Activated CD8-positive, alpha-beta memory T cell treated with anti-CD3 and anti-CD28 coated beads for 1 hour (primary cell): ENCODE measurements at places on chromosomes 4 and X.

- no peak for DNase-seq
These were observed 13.3 kb upstream of the MID1 start for GRCh38 chrX:10633722-10634121.

GRCh38 chr4:151721466-151721865, 39.3 kb downstream of the GATB start:
- no peak for DNase-seq

DNA sequence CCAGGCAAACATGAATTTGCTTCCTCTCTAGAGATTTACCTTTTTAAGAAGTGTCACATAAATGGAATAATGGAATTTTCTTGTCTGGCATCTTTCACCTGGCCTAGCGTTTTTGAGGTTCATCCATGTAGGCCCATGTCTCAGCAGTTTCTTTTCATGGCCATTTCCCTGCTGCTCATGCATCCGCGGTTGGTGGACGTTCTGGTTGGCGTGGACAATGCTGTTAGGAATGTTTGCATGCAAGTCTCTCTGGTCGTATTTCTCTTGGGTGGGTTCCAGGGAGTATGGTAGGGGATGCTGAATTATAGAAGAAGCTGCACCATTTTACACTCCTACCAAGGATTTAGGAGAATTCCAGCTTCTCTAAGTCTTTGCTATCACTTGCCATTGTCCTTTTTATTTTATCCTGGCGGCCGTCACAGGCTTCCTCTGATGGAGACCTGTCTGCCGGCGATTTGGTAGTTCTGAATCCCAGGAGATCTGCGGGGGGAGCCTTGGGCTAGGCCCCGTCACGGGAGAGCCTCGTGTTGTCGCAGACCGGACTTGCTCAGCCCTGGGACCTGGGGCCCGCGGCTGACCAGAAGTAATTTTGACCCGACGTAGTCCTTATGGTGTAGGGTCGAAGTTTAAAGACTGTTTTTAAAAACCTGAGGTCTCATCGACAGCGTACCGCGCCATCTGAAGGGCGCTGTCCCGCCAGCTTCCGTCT, 56.9 kb upstream of the TADA2B start:
- DNase-seq: no peak

GRCh38 chrX:3415011-3415410, 68.6 kb upstream of the MXRA5 start:
- DNase-seq: no peak

- no peak for DNase-seq
These were observed 36.4 kb upstream of the GPR174 start for GRCh38 chrX:79107891-79108718.

DNA sequence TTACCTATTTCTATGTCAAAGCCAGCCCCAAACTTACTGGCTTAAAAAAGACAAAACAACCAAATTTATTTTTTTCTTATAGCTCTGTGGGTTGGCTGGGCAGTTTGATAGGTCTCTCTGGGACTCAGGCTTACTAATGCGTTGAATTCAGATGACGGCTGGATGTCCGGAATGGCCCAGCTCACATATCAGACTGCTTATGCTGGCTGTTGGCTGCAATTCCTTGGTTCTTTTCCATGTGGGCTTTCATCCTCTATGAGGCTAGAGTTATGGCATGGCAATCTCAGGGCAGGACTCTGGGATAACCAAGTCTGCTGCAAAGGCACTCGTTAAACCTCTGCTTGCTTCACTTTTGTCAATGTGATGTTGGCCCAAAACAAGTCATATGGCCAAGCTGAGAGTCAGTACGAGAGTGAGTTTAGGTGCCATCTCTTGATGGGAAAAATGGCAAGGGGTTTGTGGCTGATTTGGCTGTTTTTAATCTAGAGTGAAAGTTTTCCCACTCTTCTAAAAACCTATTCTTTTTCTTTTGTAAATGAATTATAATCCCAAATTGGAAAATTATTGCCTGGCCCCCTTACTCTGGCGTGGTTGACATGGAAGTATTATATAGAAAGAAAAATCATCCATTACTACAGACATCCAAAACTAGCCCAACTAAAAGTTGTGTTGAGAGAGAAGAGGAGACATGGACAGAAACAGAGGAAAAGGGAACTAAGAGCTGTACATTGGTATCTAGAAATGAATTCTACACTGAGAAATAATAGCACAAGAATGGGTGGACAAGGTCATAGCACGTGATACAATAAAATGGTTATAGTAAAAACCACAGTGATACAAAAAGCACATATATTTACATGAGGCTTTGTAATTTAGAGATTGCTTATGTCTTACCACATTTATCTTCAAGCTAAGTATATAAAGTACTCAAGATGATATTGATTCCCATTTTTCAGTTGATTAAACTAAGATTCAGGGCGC, 6.6 kb downstream of the PRIMPOL start:
- no peak for DNase-seq

DNA sequence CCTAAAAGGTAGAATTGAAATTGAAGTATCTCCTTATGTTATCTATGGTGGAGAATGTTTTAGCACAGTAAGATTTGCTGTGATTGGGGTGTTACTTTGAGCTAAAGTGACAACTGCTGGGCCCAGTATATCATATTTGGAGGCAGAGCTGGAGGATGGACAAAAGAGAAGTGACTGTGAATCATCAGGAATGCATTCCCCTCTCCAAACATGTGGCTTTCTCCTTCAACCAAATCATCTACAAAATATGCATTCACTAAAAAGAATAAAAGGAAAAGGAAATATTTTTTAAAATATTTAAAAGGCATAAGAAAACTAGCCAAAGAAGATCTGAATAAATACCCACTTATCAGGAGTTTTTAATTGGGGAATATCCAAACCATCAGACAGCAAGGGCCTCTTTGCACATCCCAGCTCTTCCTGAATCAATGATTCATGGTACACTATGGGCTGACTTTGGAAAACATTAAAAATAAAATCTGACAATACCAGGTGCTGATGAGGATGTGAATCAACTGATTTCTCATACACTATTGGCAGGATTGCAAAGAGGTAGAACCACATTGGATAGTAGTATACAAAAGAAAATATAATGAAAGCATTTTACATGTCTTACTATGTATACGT, 671.7 kb upstream of the NR3C2 start:
- no peak for DNase-seq

DNA sequence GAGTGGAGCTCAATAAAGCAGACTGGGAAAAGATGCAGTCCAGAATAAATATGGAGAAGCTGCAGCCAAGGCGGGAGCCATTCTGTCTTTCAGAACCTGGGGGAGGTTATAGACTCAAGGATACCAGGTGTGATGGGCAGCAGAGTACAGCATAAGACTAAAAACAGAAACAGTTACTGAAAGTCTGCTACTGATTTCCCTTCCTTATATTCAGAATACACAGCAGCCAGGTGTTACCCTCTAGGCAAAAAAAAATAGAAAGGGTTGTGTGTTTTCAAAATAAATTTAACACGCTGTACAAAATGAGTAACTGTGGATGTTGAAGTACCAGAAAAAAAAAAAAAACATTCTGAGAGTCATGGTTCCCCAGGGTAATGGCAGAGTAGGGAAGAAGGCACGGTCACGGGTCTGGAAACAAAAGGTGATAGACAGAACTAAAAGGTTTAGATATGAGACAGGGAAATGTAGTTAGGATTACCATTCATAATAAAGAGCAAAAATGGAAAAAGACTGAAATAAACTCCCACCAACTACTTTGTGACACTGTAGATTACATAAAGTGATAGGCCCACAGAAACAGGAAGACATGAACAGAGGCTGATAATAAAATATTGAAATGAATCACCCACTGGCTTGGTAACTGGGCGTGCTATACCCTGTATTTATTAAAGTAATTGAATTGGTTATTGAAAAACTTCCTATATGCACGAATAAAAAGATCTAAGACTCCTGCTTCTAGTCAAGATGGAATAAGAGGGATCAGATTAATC, 10.8 kb upstream of the HHIP start:
- DNase-seq: no peak

DNA sequence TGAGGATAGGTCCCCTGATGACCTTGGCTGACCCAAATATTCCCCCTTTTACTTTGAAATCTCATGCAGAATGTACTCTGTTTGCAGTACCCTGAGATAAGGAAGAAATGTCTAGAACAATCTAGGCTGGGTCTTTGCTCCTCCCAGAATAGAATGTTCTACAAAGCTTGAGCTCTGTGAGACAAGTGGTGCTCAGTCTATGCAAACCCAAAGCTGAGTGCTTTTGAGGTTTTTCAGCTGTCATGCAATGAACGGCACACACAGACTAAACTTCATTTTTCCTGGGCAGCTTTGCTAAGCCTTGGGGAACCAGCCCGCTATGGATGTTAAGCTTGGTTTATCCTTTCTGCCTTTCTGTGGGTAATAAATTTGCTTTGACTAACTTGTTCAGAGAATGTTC, 513.6 kb downstream of the FAT4 start:
- DNase-seq: no peak

DNA sequence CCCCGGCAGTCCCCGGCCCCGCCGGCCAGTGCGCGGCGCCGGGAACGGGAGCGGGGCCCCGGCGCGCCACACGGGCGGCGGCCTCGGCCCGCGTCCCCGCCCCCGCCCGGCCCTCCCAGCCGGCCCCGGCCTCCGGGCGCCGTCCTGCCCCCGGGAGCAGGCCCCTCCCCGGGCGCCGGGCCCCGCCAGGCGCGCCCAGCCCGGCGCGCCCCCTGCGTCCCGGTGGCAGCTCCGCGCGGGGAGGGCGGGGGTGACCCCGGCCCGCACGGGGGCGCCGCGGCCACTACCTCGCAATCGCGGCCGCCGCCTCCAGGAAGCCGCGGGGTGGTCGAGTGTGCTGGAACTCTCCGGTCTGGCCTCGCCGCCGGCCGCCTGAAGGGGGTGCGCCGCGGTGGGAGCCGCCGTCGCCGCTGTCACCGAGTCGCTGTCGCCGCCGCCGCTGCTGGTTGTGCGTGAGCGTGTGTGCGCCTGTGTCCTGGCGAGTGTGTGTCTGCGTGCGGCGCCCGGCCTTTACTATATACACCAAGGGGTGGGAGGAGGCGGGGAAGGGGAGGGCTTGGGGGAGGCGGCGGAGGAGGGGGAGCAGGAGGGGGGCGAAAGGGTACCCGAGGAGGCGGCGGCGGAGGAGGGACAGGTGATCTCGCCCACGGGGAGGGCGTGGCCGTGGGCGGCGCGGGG, at the start of gene RAI2:
Gene RAI2, minus strand, starts transcription at position 488 of the 678 bp plus-strand sequence. CDS start 59,288 bp downstream, outside the sequence.
- peak; percentile 4 for DNase-seq

GRCh38 chrX:39730662-39731329, 367.0 kb downstream of the BCOR start:
- peak; percentile 5 for DNase-seq

- no peak for DNase-seq
These were observed 628 bp downstream of the SCLT1 start for GRCh38 chr4:129092631-129093190.
